ENCODE measurements at places on chromosomes 3 and 15.

- no peak for DNase-seq
These were observed 9.7 kb downstream of the TIMP4 start for GRCh38 chr3:12149029-12149428.

DNA sequence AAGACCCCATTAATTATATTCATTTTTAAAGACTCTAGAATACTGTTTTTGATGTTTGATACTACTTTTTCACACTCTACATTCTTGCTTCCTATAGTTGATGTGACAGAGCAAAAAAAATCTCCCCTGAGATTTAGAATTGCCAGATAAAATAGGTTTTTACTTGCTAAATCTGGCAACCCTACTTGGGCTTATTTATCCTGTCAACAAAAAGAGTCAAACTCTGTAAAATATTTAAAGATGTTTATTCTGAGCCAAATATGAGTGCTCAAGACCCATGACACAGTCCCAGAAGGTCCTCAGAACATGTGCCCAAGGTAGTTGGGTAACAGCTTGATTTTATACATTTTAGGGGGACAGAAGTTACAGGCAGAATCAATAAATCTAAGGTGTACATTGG lies 72.3 kb downstream of the DAPK2 start:
- DNase-seq, result no peak

DNA sequence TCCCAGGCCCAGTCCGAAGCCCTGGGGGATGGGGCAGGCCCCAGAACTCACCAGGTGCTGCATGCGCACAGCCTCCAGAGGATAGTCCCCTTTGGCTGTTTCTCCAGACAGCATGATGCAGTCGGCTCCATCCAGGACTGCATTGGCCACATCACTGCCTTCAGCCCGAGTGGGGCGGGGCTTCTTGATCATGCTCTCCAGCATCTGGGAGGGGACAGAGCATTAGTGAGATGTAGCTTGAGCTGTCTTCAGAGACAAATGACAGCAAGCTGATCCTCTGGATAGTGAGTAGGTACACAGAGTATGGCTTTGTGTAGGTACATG lies 9.1 kb upstream of the GRAMD2A start:
- no peak for DNase-seq

GRCh38 chr3:118803096-118803476 lies 231.6 kb downstream of the IGSF11 start:
- no peak for DNase-seq

DNA sequence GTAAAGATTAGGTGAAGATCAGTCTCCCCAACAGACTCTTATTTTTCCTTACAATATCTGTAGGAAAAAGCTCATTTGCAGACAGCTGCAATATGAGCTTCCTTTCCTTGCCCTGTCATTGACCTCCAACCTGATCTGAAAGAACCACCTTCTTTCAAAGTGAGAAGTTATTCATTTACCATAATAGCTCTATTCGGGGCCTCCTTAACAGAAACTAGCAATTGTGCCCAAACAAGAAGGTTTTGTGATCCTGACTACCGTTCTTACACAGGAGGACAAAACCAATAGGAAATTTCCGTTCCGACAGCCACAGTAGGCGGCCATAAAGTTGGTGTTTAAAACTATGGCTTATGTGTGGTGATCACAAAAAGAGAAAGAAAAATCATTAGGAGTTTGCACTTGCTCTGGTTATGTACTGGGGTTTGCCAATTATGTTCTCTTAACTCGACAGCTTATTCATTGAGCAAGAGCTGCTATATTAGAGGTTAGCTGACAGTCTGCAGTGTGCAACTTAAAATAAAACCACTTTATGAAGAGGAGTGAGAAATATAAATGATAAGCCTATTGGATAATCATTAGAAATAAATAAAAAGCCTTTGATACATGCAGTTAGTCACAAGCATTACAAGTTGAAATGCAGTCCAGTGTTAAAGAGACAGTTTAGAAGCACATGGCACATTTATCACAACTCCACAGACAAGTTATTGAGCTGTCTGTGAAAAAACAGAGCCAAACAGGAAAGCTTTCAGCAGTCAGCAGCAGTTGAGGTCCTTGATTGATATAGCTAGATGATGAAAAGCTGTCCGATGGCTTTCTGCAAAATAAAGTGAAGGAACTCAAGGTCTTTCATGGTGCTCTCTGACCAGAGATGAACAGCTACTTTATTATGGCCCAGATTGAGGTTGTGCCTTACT lies 199.8 kb downstream of the WDR72 start:
- DNase-seq, result no peak

DNA sequence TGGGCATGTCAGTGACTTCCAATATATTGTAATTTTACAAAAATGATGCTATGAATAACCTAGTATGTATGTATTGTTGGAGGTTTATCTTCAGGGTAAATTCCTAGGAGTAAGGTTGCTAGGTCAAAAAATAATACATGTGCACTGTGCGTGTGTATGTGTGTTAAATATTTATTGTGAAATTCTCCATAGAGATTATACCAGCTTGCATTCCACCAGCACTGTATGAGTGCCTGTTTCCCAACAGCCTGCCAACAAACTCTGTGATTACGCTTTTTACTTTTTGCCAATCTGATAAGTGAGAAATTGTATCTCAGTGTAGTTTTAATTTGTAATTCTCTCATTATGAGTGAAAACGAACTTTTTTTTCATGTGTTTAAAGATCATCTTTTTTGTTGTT lies 12.6 kb upstream of the IGF2BP2 start:
- DNase-seq, result no peak

DNA sequence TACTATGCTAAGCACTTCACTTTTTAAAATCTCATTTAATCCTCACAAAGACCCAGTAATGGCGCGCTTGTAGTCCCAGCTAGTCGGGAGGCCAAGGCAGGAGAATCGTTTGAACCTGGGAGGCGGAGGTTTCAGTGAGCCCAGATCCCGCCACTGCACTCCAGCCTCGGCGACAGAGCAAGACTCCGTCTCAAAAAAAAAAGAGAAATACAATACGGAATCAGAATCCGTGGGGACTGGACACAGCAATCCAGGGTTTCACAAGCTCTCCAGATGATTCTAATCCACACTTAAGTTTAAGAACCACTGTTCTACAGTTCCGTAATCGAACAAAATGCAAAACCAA lies 426 bp upstream of the SUMF1 start:
- DNase-seq, result no peak

- DNase-seq, result no peak
These were observed 56.7 kb upstream of the TSC22D2 start for GRCh38 chr3:150351398-150351797.

DNA sequence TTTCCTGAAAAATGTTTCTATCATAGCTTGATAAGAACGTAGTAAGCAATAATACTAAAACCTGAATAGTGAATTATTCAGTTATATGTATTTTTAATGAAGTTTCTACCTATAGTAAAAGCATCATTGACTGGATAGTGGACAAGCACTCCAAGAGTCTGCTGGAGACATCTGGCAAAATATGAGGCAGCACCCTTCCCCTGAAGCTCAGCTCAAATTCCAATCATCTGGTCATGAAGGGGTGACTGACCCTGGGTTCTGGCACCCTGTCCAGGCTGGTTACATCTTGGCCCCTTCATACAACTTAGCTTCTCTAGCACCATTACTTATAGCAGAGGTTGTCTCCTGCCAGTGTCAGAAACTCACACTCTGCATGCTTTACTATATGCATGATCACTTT lies 455.4 kb downstream of the RAP2B start:
- DNase-seq, result no peak

DNA sequence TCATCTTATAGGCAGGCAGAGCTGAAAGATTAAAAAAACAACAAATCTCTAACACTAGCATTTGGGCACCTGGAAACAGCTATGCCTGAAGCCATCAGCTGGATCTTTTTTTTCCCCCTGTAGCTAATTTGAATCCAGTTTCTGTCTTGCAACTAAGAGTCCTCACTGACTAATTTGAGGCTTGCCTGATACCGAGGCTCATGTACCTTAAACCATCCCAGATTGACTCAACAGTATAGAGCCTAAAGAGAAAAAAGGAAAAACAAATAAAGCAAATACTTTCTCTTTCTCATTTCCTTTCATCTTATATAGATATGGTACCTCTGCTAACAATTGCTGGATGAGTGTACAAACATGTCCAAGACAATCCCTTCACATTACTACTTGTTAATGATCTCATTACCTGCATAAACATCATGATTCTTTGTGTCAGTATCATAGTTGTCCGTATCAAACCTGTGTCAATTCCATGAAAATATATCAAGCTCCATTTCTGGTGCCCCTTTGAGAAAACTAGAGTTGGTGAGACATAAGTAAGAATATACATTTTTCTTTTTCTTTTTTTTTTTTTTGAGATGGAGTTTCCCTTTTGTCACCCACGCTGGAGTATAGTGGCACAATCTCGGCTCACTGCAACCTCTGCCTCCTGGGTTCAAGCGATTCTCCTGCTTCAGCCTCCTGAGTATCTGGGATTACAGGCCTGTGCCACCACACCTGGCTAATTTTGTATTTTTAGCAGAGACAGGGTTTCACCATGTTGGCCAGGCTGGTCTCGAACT lies 43.1 kb downstream of the BHLHE40 start:
- DNase-seq, result no peak

DNA sequence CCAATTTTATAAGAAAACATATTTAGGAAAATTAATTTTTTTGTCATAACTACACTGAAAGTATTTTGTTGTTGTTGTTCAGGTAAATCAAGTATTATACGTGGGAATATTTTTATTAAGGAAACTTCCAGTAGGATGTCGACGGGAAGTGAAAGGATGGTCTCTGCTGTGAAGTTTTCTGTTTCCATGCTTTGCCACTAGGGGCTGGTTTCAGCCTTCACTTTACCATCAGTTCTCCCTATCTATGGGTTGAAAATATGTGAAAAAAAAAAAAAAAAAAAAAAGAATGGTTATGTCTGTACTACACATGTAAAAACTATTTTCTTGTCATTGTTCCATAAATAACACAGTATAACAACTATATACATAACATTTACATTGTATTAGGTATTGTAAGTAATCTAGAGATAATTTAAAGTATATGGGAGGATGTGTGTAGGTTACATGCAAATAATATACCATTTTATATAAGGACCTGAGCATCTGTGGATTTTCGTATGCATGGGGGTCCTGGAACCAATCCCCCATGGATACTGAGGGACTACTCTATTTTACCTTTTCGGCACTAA lies 136.7 kb downstream of the SMAD6 start:
- DNase-seq, result no peak

DNA sequence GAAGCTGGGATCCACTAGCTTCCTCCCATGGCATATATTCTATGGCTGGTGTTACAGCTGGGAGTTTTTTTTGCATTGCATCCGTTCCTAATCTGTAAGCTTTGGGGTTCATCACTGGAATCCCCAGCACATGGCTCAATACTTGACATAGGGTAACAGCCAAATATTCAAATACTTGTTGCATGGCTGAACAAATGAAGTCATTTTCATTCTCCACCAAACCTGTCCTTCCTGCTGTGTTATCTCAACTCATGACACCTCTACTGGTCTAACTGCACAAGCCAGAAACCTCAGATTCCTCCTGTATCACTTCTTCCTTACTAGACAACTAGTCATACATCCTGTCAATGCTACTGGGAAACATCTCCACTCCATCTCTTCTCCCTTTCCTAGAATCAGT lies 43.4 kb downstream of the ST3GAL6 start:
- DNase-seq, result no peak

DNA sequence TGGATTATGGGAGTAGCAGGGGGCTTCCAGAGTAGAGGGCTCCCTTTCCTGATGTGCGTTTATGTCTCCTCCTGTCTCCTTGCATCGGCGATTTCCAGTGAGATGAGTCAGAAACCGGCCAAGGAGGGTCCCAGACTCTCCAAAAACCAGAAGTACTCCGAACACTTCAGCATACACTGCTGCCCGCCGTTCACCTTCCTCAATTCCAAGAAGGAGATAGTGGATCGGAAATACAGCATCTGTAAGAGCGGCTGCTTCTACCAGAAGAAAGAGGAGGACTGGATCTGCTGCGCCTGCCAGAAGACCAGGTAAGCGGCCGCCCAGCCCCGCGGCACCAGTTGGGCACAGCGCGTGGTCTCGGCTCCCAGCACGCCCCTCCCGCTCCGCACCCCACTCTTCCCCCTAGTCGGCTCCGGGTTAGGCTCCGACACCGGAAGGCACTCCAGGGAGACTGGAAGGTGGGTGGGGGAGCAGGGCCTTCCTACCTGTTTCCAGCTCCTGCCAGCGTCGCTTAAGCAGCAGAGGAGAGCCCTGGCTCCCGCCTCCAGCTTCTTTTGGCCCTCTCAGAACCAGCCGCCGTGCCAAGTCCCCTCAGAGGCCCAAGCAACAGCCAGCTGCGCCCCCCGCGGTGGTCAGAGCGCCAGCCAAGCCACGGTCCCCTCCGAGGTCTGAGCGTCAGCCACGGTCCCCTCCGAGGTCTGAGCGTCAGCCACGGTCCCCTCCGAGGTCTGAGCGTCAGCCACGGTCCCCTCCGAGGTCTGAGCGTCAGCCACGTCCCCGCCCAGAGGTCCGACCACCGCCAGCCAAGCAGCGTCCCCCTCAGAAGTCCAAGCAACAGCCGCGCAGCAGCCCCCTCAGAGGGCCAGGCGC lies 34.7 kb downstream of the MOBP start:
- DNase-seq, result no peak

GRCh38 chr3:197365586-197365985 lies 67.2 kb upstream of the DLG1 start:
- no peak for DNase-seq

DNA sequence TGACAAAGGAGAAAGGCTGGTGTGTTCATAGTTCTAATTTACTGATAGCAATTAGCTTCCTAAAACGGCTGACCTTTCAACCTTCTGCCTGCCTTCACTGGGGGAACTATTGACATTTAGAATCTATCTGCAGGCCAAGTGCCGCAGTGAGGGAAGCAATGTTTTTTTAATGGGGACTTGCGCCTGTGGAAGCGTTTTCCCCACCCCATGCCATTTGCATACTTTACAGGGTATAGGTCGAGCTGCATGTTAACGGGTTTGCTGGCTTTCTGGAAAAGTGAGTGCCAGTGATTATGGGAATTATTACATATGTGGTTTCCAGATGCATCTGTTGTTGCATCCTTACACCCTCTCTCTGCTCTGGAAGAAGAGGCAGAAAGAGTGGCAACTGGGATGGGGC lies 180.1 kb downstream of the RAB11A start:
- DNase-seq, result no peak

GRCh38 chr3:63607716-63608115 lies 44.8 kb upstream of the SNTN start:
- DNase-seq, result no peak

GRCh38 chr3:72373139-72373538 lies 475.1 kb downstream of the SHQ1 start:
- DNase-seq, result no peak

DNA sequence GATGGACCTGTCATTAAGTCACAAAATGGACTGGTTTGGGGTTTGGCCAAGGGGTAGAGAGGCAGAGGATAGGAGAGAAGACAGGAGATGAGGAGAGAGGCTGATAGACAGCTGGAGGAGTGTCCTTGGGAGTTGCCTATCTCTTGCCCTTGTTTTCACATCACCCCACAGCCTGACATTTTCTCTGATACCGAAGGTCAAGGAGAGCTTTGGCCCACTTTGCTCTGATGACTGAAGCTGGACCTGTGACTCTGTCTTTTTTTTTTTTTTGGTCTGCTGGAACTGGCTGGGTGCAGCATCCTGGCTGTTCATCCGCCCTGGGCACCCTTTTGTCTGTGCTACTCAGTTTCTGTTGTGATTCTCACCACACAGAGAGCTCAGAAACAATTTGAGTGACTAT lies 5.1 kb downstream of the GPD1L start:
- DNase-seq, result no peak
